RCC 7860 (cell line): ENCODE measurements at places on chromosomes 5 and 9.

DNA sequence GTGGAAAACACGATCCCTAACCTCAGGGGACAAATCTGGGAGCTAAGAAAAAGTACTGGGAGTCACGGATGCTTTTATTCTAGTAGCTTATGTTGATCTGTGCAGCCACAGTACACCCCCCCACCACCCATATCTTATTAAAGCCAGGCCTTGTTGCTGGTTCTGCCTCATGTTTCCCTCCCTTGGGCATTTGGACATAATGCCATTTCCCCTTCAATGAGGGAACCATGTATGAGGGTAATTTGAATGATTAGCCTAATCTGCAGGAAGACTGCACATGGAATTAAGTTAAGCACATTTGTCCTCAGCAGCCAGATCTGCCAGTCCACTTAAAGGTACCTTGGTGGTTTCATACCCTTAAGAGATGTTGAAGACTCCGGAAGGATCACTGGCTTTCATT lies 102.0 kb downstream of the ARHGAP26 start:
- DNase-seq, result no peak

- DNase-seq, result no peak
Measured at GRCh38 chr9:112348257-112349007, 15.0 kb upstream of the PTBP3 start.

- no peak for DNase-seq
Measured at GRCh38 chr9:27471366-27471765, 52.7 kb upstream of the IFNK start.

DNA sequence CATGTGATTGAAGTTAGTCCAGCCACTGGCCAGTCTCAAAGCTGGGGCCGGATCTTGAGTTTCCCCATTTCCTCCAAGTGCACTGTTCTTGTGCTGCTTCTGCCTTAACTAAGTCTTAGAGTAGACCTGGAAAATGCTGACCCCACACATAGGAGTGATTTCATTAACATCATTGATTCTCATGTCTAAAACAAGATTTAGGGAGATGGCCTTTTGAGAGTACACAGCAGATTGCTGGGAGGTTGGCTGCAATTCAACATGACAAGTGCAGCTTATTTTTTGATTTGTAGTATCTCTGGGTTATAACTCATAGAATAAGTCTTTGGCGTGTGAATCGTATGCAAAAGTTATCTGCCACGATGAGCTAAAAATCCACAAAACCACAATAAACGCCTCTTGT lies 131.0 kb downstream of the CMYA5 start:
- DNase-seq, result no peak

DNA sequence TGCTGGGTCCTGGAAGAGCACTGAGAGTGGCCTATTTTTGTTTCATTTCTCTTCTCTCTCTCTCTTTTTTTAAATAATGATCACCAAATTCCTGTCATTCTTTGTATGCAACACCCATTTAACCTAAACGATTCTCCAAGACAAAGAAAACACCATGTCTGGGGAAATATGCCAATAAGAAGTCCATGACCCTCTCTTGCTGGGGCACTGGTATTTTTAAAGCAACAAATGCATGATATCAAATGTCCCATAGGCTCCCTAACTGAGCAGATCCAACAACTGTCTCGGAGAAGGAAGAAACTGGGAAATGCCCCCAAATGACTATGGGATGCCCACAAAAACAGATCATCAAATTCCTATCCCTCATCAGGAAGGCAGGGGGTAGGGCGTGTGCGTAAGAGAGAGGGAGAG lies 567.4 kb downstream of the CCDC171 start:
- peak; percentile 44 for DNase-seq

GRCh38 chr5:58922461-58923171 lies 339.7 kb downstream of the RAB3C start:
- no peak for DNase-seq

- DNase-seq, result peak; percentile 24
Measured at GRCh38 chr5:36739751-36740221, 133.4 kb downstream of the SLC1A3 start.

DNA sequence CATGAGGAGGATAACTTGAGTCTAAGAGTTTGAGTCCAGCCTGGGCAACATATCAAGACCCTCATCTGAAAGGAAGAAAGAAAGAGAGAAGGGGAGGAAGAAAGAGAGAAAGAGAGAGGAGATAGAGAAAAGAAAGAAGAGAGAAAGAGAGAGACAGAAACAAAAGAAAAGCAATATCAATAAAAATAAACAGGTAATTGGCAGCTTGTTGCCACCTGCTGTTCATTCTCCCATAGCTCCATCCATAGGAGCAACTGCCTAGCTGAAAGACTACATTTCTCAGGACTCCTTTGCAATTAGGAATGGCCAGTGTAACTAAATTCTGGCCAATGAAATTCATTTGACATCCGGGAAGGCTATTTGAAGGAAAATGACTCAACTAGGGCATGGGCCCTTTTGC lies 4.6 kb upstream of the TTC39B start:
- DNase-seq, result no peak
